ENCODE measurements at places on chromosomes 11 and 22.

- no peak for DNase-seq
Observed at GRCh38 chr11:48142889-48143288, 73.7 kb upstream of the OR4B1 start.

GRCh38 chr11:18780329-18780728 lies 11.3 kb downstream of the PTPN5 start:
- no peak for DNase-seq

DNA sequence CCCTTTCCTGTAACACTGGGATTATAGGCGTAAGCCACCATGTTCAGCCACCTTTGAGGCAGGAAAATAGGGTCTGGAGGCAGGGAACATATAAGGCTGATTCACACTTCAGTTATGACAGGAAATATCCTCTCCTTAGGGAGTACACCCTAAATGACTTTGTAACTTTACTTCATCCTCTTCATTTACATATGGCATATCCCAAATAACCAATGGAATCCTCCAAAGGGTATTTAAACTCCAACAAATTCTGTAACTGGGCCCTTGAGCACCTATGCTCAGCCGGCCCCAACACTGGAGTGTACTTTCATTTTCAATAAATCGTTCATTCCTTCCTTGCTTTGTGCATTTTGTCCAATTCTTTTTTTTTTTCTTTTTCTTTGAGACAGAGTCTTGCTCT lies 1.6 kb upstream of the KAT5 start:
- no peak for DNase-seq

DNA sequence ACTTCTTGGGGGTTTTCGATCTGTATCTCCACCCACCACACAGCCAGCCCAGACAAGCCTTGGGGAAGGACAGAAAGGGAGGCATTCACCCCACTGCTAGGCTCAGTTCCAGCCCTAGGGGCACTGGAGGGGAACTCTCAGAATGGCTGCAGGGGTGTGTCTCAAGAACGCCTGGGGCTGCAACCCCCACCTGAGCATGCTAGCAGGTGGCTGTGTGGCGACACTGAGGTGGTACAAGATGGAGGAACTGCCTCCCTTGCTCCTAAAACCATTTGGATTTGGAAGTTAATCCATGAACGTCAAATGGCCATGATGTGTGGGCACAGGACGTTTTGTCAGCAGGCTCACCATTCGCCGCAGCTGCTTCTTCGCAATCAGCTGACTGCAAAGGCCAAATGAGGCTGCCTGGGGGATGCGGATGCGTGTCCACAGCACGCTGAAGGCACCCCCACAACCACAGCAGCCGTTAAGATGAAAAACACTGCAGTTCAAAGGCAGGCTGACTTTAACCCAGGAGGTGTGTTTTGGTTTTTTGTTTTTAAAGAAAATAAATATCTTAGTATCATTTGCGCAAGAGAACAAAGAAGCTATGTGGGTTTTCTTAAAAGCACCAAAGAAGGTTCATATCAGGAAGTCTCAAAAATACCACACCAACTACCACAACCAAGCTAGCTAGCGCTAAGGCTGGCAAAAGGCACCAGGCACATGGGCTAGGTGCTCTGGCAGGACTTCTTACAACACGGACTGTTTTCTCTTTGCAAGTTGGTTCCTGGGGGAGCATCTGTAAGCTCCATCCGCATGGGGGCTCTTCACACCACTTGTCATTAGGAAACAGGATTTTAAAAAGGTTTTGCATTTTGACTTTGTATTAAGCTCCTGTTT lies 22.2 kb upstream of the NAP1L4 start:
- DNase-seq = no peak

- DNase-seq = no peak
Observed at GRCh38 chr11:16678466-16679116, 59.9 kb upstream of the C11orf58 start.

- no peak for DNase-seq
Observed at GRCh38 chr11:122413677-122414076, 241.8 kb upstream of the UBASH3B start.

DNA sequence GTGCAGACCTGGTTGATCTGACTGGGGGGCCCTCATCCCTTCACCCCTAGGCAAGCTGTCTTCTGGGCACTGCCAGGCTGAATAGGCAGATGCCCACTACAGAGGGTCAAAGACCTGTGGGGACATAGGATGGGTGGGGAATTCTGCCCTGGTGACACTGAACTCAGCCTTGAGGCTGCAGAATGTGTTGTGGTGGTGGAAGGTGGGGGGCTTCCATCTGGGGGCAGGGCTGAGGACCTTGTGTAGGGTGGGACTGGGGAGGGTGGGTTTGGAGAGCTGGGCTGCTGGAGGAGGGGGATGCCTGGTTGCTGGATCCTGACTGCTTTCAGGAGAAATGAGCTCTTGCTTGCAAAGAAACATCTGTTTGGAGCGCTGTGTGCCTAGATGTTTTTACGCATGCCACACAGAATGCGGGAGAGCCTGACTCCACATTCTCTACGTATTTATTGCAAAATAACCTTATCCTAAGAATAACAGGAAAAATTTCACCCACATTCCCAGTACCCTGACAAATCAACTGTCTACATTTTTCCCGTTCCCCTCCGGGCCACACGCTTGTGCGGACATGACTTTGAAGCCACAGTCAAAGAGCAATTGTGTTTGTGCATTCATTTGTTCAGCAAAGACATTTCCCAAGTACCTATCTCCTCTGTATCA lies 18.3 kb downstream of the SMIM38 start:
- DNase-seq = no peak

DNA sequence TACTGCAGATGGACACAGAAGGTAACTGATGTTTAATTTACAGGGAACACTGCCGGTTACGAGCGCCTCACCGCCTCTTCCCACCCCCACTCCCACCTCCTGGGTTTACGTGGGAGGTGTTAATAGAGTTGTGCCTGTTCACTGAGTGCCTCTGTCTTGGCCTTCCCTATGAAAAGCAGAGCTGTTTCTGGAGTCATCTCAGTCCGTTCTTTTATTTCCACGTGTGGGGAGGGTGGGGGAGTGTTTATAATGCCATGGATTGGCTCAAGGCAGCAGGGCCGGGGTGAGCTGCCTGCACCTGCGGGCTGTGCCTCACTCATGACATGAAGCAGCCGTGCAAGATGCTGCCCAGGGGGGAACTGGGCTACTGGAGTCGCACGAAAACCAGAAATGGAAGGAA lies 322.7 kb downstream of the CADM1 start:
- DNase-seq = no peak

DNA sequence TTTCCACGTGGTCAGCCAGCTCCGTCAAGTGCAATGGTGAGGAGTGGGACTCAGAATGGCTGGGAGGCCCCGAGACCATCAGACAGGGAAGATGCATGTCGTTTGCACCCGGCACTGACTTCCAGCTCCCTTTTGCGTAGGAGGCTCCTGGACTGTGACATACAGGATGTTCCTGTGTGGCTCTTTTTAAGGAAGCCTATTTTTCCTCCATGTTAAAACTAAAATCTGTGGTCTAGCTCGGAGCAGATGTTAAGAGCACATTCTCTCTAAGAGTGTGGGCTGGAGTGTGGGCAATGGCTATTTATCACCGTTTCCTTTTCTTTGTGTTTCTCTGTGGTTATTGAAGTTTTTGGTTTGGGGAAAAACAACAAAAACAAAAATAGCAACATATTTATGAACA lies 40.9 kb upstream of the AMPD3 start:
- no peak for DNase-seq

- DNase-seq = no peak
Observed at GRCh38 chr22:25281675-25282345, 62.4 kb downstream of the CRYBB2 start.

DNA sequence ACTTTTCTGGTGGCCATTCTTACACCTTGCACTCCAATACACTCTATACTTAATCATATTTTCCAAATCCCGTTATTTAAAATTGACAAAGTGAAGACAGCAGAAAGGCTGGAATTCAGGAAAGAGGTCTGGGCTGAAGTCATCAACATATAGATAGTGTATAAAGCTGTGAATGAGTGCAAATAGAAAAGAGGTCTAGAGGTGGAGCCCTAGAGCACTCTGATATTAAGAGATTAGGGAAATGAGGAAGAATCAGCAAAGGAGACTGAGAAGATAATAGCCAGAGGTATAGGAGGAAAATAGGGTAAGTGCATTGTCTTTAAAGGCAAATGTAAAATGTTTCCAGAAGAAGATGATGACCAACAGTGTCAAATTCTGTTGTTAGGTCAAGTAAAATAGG lies 7.9 kb downstream of the CTR9 start:
- no peak for DNase-seq

DNA sequence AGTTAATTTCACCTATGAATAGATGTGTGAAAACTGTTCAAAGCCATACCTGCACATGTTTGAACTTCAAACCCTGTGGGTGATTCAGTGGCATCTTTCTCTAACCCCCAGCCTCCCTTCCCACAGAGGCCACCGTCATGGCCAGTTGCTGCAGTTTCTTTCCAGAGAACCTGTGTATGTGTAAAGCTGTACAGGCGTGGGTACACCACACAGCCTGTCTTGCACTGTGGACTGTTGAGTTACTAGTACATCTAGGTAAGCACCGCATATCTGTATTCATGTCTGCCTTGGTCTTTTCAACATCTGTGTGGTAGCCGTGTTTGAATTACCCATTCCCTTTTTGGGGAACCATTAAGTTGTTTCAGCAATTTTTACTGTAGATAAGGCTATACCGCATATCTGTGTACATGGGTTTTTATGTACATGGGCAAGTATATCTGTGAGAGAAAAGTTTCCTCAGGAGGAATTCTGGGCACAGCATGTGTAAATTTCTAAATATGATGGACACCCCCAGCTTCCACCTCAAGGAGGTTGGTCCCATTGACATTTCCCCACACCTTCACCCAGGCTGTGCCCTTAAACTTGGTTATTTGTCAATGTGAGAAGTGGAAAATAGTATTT lies 13.9 kb downstream of the NEAT1 start:
- DNase-seq = no peak

DNA sequence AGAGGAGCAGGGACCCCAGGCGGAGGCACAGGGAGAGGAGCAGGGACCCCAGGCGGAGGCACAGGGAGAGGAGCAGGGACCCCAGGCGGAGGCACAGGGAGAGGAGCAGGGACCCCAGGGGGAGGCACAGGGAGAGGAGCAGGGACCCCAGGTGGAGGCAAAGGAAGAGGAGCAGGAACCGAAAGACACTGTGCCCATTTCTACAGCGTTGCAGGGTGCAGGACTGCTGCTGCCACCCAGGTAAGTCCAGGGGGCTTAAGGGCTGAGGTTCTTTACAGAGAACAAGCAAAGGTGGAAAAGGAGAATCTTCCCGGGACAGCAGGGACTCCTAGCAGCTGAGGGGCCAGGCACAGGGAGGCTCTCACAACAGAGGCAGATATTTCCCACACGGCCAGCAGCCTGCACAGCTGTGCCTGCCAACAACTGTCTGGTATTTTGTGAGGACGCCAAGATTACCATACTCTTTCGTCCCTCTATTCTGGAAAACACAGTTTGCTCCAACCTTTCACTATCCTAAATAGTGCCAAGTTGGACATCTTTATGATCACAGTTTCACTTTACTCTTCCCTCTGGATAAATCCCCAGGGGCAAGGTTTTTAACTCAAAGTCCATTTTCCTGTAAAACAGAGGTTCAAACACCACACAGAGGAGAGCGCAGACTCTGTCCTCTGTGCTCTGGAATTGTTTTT lies 39.4 kb downstream of the SHANK2 start:
- DNase-seq = no peak

DNA sequence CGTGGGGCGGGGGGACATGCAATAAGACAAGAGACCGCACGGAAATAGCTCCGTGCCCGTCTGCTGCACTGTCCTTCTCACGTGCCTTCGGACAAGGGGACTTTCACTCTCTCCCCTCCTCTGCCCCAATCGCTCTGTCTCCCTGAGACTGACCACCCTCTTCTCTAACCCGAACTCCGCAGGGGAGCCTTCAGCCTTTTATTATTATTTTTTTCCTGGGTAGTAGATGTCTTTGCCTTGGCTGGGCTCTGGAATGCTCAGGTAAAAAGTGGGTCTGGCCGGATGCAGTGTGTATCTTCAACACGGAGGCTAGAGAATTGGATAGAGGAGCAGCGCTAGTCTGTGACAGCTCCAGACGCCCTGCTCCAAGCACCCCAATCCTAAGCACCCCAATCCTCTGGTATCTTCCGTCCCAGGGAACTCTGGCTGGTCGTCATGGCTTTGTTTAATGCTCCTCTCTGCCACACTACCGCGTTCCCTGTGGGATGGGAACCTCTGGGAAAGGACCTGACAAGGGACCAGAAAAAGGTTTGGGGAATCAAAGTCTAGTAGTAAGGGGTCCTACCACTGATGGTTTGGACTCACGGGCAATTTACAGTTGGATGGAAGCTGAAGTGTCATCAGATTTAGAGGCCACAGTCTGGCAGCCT lies 25.1 kb upstream of the ROBO3 start:
- DNase-seq = no peak

DNA sequence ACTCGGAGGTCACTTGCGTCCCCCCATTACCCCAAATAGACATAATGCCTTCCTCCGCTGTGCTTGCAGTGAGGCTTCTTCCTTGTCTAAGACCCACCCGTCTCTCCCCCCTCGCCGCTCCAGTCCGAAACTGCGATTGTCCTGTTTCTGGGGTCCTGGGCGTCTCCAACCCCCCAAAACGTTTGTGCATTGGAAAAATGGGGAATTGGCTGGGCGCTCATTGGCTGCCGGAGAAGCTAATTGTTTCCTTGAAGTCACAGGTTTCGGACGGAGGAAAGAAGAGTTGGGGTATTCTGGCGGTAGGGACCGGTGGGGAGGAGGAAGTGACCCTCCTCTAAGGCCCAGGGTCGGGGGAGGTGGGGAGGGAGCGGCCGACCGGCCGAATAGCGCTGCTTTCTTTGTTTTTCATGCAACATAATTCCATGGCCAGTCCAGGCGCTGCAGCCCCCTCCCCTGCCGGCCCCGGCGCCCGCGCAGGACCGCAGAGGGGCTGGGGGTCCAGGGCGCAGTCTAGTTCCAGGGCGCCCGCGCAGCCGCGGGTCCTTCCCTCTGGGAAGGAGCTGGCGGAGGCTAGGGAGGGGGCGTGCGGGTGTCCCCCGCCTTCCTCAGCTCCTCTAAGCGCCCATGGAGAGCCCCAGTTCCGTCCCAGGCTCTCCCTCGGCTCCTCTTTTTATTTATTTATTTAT lies 12.7 kb upstream of the CPT1A start:
- DNase-seq = no peak

- no peak for DNase-seq
Observed at GRCh38 chr11:121257289-121257688, 35.3 kb upstream of the SC5D start.

GRCh38 chr22:49274754-49275380 lies 552.8 kb downstream of the BRD1 start:
- DNase-seq = no peak

DNA sequence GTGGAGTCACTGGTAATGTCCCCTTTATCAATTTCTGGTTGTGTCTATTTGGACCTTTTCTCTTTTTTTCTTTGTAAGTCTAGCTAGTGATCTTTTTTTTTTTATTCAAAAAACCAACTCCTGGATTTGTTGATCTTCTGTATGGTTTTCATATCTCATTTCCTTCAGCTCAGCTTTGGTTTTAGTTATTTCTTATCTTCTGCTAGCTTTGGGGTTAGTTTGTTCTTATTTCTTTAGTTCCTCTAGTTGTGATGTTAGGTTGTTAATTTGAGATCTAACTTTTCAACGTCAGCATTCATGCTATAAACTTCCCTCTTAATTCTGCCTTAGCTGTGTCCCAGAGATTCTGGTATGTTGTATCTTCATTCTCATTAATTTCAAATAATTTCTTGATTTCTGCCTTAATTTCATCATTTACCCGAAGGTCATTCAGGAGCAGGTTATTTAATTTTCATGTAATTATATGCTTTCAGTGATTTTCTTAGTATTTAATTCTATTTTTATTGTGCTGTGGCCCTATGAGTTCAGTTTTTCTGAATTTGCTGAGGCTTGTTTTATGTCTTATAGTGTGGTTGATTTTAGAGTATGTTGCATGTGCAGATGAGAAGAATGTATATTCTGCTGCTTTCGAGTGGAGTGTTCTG lies 29.0 kb downstream of the PI4KA start:
- DNase-seq = no peak
